NCI-H2107 (cell line): ENCODE measurements at places on chromosomes 7 and 10.

DNA sequence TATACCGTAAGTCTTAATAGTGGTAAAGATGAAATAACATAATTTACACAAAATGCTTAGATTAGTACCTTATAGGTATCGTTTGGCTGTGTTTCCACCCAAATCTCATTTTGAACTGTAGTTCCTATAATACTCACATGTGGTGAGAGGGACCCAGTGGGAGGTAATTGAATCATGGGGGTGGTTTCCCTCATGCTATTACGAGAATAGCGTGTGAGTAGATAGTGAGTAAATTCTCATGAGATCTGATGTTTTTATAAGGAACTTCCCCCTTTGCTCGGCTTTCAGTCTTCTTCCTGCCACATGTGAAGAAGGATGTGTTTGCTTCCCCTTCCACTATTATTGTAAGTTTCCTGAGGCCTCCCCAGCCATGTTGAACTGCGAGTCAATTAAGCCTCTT is 426.3 kb upstream of the POT1 start:
- DNase-seq = no peak

DNA sequence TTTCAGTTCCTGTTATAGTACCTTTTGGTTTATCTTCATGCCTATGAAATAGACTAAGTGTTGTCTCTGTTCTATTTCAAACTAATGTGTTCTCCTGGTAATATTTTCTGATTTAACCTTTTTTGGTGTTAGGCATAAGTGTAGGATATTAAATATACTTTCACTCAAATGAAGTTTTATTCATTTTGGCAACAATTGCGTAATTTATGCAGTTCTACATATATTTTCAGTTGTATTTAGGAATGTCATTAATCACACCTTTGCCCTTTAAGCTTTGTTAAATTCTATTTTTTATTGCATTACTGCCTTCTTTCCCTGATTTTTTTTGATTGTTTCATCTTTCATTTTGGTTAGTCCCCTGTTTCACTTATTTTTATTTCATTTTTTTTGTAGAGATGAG is 47.3 kb downstream of the RSBN1L start:
- DNase-seq = no peak

- no peak for DNase-seq
These were observed 4.7 kb downstream of the STOX1 start for GRCh38 chr10:68831961-68832455.

DNA sequence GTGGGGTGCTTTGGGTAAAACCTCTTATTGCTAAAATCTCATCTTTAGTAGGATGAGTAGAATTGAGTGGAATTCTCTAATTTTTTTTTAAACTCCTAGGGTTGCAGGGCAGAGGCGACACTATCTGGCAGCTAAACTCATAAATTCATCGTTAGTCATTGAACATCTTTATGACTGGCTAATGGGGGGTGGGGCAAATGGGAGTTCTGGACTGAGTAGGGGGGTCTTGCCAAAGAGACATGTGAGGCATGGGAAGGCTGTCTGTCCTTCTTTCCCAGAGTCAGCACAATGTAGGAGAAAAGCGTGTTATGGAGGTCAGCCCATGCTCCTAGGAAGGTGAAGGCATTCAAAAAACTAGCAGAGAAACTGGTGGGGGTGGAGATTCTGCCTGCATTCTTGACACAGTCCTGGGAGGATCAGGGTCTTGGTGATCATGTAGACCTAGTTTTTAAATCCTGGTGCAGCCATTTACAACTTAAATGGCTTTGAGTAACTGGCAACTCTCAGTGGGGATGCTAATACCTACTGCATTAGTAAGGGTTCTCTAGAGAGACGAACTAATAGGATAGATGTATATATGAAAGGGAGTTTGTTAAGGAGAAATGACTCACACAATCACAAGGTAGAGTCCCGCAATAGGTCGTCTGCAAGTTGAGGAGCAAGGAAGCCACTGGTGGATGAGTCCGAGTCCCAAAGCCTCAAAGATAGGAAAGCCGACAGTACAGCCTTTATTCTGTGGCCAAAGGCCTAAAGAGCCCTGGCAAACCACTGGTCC is 47.7 kb downstream of the EMX2 start:
- no peak for DNase-seq

DNA sequence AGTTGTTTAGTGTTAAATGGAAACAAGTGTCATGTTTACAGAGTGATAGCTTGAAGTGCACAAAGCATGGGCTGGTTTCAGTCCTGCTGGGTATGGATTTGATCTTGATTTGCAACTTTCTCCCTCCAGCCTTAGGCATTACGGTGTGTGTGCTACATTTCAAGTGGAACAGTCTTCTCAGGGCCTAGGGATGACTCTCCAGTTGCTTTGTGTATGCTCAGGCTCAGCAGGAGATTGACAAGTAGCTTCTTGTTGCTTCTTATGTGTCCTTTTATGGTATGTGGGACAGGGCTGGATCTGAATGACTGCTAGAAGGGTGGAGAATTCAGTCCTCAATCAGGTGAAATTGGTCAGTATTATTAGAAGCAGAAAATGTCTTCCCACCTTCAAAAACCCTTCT is 51.3 kb upstream of the PLEKHA1 start:
- no peak for DNase-seq

- no peak for DNase-seq
These were observed 12.4 kb upstream of the ARHGAP12 start for GRCh38 chr10:31940839-31941653.

DNA sequence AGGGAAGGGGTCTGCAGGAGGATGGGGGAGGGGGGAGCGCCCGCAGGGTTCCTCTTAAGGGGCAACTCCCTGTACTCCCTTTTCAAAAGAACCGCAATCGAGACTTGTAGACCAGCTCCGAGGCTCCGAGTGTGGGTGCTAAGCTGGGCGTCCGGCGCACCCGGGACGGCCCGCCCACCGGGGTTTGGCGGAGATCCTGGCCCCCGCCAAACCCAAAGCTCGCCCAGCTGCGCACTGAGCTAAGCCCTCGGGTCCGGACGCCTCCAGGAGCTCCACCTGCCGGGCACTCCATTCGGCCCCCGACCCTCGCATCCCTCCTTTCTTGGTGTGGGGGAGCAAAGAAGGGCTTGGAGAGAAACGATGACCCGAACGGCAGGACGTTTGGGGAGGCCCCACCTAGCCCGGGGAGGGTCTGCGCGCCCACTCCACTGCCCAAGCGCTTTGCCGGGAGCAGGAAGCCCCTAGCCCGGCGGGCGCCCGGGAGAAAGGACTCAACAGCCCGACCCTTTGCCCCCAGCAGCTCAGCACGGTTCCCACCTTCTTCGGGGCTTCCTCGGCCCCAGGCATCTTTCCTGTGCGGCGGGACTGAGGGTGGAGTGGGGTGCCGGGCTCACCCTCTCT is 651 bp downstream of the AFAP1L2 start:
- no peak for DNase-seq

DNA sequence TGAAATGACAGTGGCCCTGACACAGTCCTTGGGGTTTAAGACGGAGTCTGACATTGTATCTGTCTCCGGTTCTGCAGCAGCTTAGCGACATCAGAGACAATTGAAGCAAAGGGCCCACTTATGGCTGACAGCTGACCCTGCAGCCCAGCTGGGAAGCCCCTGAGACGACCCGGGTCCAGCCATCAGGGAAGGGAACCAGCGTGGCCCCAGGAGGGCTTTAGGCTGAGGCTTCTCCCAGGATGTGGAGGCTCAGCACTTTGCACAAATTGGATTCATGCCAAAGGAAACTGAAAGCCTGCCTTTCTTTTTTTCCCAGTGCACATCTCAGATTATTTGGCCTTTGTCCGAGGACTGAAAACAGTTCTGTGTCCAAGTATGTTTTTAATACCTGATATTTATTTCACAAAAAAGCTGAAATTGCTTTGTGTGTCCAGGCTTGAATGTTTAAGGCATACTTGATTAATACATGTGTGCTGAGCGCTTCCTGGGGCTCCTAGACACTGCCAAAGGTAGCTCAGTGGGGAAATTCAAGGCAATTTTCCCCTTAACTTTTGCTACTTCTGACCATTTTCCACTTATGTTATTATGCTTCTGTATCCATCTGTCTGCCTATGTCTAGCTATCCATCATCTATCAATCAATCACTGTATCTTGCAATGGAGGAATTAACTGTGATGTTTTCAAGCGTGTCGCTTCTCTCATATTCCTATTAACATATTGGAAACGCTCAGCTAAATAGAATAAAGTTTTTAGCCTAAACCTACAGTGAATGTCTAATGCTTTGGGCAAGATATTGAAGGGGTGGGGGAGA is 34.8 kb downstream of the KLF6 start:
- no peak for DNase-seq

GRCh38 chr10:102629661-102630614 is 14.3 kb upstream of the TRIM8 start:
- DNase-seq = no peak

- DNase-seq = no peak
These were observed 451.2 kb downstream of the SEMA3D start for GRCh38 chr7:84735677-84736076.

- DNase-seq = no peak
These were observed 29.2 kb downstream of the GBX1 start for GRCh38 chr7:151138153-151138851.

- DNase-seq = peak; percentile 45
These were observed 34.7 kb upstream of the KMT2E start for GRCh38 chr7:104979167-104979841.

- DNase-seq = no peak
These were observed 103.5 kb downstream of the GPR26 start for GRCh38 chr10:123769647-123770046.

DNA sequence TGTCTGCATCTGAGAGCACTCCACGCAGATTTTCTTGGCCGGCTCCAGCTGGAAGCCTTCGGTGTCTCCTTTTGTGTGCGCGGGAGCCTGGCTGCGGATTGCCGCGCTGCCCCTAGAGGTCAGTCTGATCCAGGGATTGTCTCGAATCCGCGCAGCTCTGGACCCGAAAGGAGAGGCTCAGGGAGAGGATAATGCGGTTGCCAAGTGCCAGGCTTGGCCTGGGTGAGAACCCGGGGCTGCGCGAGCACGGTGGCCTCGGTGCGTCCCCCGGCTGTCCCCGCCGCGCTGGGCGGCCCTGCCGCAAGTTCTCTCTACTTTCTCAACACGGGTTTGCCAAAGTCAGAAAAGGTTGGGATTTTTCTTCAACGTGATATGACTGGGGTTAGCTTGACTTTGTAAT is 140.9 kb downstream of the ADCYAP1R1 start:
- peak; percentile 24 for DNase-seq
